ENCODE measurements at places on chromosomes 2 and 18.

- no peak for DNase-seq
Observed at GRCh38 chr18:56691530-56691929, 40.4 kb downstream of the WDR7 start.

- DNase-seq = peak; percentile 52
Observed at GRCh38 chr2:60350791-60351190, 202.7 kb downstream of the BCL11A start.

- peak; percentile 71 for DNase-seq
Observed at GRCh38 chr2:24083567-24084385, 858 bp downstream of the TP53I3 start.

GRCh38 chr2:139684286-139684860 lies 904.2 kb upstream of the NXPH2 start:
- no peak for DNase-seq

DNA sequence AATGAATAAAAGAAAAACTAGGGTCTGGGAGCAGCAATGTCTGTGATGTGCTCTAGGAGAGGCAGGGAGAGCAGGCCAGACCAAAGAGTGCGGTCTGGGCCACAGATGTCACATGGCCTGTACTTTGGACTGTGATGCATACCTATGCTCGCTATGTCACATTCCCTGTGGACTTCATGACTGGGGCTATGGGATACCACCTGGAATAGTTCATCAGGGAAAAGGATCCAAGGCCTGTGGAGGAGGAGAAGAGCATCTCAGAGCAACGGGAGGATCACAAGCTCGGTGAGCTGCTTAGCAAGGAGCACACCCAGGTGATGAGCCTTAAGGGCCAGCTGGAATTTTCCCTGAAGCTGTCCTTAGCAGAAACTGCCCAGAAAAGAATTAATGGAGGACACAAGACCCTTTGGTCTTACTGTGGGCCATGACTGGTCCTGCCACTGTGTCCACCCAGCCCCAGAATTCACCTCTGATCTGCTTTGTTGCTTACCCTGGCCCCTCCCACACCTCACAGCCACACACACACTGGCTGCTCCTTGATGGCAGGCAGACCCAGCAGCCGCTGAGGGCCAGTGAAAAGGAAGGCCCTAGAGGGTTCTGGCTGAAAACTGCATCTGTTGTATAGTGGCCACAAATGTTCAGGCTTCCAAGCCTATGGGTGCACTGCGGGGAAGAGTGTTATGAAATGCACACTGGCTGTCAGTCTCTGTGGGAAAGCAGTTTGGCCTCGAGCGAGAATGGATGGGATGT lies 25.3 kb upstream of the GCC2 start:
- DNase-seq = no peak

DNA sequence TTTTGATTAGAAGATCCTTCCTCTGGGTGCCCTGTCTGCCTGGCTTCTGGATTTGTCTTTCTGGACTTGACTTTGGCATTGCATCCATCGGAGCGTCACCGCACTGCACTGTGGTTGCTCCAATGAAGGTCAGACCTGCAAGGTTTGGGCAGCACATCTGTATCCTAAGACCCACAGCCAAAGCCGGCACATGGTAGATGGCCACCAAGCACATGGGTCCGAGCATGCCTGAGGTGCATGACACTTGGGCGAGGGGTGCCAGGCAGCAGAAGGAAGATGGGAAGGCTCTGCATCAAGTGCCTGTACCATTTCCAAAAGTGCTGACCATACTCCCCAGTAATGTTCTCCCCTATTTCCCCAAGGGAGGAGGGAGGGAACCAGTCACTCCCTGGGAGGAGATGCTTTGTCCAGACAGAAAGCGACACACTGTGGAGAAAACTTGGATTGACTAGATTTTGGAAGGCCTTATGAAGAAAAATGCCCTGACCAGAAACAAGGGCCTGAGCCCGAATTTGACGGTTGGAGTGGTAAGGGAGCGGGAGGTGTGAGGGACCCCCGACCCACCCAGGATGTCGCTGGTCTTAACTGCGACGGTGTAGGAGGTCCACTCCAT lies 149.9 kb downstream of the LOXHD1 start:
- no peak for DNase-seq

DNA sequence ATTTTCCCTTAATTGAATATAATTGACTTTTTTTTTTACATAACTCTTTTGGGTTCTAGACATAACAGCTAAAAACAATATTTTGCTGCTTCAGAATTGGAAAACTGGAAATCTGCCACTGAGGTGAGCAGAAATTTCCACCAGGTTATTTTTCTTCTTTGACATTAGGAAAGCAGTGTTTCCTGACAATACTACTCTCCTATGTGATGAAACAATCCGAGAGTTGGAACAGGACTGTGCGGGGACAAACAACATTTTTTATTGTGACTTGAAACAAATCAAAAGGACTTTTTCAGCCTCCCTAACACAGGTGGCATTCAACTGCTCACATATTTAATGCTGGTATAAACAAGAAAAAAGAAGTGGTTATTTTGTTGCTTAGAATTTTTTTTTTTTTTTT lies 237.2 kb downstream of the RNF152 start:
- DNase-seq = no peak

GRCh38 chr18:80088036-80088435 lies 21.0 kb upstream of the ADNP2 start:
- no peak for DNase-seq

All from CD4-positive, alpha-beta T cell treated with Interleukin-15 for 1 hour (primary cell).